ENCODE measurements at places on chromosomes 1 and 21. TPM values are rescaled to one million over a fixed set of nuclear protein-coding genes. Genes with fewer than 3 reads are reported as not detected.

Gene ZFP69B
- 4.2 TPM for total RNA-seq

Gene RCSD1
- not detected for total RNA-seq

Gene IGSF5
- not detected for total RNA-seq

Gene RAD54L
- total RNA-seq, result 3.0 TPM

Gene ANXA9
- total RNA-seq, result not detected

Gene RGS1
- total RNA-seq, result not detected

Gene LRRC8B
- 0.63 TPM for total RNA-seq

Gene CD53
- not detected for total RNA-seq

Gene SMPDL3B
- total RNA-seq, result not detected

Gene MMEL1
- not detected for total RNA-seq

Gene ARTN
- 0.11 TPM for total RNA-seq

Gene KLHDC7A
- not detected for total RNA-seq

Gene SNX7
- 49.1 TPM for total RNA-seq

Gene CAMK2N1
- 38.2 TPM for total RNA-seq

Gene FHAD1
- not detected for total RNA-seq

Gene ZSWIM5
- 1.1 TPM for total RNA-seq

Gene CD1D
- not detected for total RNA-seq

Gene PATJ
- total RNA-seq, result 5.3 TPM

Gene NUP210L
- not detected for total RNA-seq

Gene OR2L5
- total RNA-seq, result not detected

Gene GBP7
- not detected for total RNA-seq

Gene AIM2
- 1.3 TPM for total RNA-seq

Gene OR2AK2
- not detected for total RNA-seq

Gene JAM2
- 1.9 TPM for total RNA-seq

Gene SETD4
- total RNA-seq, result 10.4 TPM

Gene URB1
- total RNA-seq, result 15.7 TPM

Gene IVL
- 1.1 TPM for total RNA-seq

Gene BMP8B
- not detected for total RNA-seq

Gene UMODL1
- not detected for total RNA-seq

Gene HSD3B1
- total RNA-seq, result not detected

Gene SIK1
- under 0.01 TPM for total RNA-seq

Gene IL20
- not detected for total RNA-seq

Gene KIAA1614
- 8.6 TPM for total RNA-seq

Gene GNPAT
- 35.8 TPM for total RNA-seq

Gene PDPN
- 0.25 TPM for total RNA-seq

Gene MSH4
- not detected for total RNA-seq

Gene TEX38
- total RNA-seq, result not detected

Gene TMEM183A
- 111 TPM for total RNA-seq

Gene GPR161
- 9.0 TPM for total RNA-seq
